ENCODE measurements at places on chromosomes 5 and 9. TPM values are rescaled to one million over a fixed set of nuclear protein-coding genes. Genes with fewer than 3 reads are reported as not detected.

GRCh38 chr9:129459547-129460322 lies 161.2 kb downstream of the C9orf50 start:
- DNase-seq: no peak

Gene GZMA
- total RNA-seq: not detected

Gene TERT
- total RNA-seq: 40.4 TPM

GRCh38 chr9:72363236-72363635 lies 1.8 kb downstream of the ZFAND5 start:
- DNase-seq: no peak

Gene PLK2
- 37.1 TPM for total RNA-seq

- DNase-seq: no peak
Observed at GRCh38 chr9:69519470-69520240, 152.5 kb downstream of the APBA1 start.

- DNase-seq: no peak
Observed at GRCh38 chr5:66671305-66671704, 75.1 kb downstream of the MAST4 start.

DNA sequence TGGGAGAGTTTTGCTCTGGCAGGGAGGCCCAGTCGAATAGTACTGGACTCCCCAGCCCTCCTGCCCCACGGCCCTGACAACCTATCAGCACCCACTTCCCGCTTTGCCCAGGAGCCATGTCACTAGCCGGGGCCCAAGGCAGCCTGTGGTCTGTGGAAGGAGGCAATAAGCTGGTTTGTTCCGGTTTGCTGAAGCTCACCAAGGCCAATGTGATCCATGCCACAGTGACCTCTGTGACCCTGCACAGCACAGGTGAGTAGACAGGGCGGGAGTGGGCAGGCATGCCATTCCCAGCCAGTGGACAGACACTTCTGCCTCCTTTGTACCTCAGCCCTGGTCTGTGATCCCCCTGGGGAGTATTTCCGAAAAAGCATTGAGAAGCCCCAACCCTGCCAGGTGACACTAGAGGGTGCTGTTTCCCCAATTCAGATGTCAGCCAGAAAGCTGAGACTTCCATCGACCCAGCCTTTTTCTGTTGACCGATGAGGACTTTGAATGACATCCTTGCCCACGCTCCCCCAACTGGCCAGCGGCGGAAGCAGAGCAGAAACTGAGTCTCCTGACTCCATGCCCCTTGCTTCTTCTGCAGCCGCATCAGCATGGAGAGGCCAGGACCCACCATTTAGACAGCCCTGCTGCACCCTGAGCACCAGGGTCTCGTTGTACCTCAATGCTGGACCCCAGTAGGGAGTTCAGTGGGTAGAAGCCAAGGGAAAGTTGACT lies 9.6 kb downstream of the PCYOX1L start:
- peak; percentile 87 for DNase-seq

GRCh38 chr5:72938206-72938605 lies 17.6 kb upstream of the FCHO2 start:
- DNase-seq: no peak

Gene MLANA
- not detected for total RNA-seq

DNA sequence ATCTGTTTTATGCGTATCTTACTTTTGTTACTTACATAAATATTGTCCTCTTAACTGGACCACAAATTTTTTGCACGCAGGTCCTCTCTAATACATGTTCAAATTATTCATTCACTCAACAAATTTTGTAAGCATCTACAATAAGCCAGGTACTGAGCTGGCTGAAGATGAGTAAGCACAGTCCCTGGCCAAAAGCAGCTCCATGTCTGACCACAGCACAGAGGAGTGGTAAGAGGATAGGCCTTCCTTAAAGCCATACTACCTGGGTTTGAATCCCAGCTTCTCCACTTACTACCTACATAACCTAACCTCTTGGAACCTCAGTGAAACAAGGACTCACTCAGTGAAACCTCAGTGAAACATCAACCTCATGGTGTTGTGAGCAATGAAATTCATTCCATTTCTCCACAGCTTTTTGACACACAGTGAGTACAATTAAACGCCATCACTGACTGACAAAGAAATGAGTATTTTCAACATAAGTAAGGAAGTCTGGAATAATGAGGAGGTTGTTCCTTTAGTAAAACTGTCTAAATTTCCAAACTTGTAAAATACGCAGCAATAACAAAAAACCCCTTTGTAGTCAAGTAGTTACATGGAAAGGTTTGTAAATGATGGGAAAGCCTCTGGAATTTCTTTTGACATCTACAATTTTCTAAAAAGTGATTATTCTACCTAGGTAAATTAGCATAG lies 15.0 kb downstream of the PTAR1 start:
- DNase-seq: no peak

Measured in WTC11 (cell line).